Activated CD4-positive, alpha-beta T cell treated with anti-CD3 and anti-CD28 coated beads for 48 hours (primary cell): ENCODE measurements at places on chromosomes 6 and 20.

DNA sequence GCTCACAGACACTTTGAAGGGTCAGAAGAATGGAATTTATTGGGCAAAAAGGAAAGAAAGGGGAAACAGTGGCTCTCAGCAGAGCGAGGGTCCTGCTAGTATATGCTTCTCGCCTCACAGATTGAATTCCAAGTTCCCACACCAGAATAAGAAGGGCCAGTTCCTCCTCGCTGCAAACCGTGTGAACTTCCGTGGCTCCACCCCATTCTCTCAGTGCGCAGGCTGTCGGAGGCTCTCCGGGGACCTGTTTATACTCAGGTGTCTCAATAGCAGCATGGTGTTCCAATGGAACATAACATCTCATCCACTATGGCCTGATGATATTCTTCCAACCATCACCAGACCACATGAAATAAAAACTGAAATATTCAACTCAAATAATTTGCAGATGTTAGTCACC lies 4.6 kb downstream of the SAMD3 start:
- no peak for DNase-seq

DNA sequence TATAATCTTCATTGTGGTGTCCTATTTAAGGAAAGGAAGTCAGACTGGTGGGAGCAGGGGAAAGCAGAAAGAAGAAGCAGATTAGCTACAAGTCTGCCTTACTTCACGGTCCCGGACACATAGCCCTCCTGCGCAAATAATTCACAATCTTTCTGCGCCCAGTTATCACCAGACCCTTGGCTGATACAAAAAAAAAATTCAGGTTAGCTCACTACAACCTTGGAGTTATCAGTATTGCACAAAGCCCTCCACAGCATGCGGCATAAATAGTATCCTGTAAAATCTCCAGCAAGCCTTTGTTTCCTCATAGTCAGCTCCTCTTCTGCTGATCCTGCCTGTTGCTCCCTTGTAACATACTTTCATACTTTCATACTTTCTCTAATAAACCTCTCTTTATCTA lies 148.6 kb upstream of the FUT9 start:
- no peak for DNase-seq

DNA sequence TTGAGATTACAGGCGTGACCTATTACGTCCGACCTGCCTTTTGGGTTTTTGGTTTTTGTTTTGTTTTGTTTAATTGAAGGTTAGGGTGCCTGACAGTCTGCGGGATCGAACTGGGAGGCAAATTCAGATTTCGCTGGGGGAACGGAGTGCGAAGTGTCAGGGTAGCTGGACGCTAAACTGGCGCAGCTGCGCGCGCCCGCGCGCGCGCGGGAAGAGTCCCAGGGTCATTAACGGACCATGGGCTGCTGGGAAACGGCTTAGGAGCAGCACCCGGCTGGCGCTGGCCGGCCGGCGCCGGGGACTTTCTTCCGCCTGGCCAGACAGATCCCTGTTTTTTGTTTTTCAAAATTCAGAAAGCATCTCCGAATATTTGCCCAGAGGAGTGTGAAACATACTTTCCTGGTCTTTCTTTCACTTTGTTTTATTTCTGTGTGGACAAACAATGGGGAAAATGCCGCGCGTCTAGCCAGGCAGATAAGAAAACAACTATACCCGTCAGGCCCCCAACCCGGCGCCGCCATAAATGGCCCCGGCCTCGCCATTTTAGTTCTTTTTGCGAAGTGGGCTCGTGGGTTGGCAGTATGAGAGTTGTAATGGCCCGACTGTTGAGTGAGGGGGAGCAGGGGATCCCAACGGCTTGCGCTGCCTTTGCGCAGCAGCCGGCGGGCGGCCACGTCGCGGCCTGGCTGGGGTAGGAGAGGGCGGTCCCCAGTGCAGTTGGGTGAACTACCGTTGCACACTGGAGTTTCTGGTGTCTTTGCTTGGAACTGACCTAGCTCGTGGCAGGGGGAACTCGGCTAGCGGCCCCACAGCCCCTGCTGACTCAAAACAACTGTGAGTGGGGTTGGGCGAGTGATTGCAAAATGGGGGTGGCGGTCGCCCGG lies 7.1 kb downstream of the HSPA1B start:
- DNase-seq: peak; percentile 86

GRCh38 chr20:48782901-48783308 lies 44.9 kb downstream of the PREX1 start:
- DNase-seq: no peak

GRCh38 chr6:24480705-24481104 lies 8.7 kb downstream of the GPLD1 start:
- no peak for DNase-seq

DNA sequence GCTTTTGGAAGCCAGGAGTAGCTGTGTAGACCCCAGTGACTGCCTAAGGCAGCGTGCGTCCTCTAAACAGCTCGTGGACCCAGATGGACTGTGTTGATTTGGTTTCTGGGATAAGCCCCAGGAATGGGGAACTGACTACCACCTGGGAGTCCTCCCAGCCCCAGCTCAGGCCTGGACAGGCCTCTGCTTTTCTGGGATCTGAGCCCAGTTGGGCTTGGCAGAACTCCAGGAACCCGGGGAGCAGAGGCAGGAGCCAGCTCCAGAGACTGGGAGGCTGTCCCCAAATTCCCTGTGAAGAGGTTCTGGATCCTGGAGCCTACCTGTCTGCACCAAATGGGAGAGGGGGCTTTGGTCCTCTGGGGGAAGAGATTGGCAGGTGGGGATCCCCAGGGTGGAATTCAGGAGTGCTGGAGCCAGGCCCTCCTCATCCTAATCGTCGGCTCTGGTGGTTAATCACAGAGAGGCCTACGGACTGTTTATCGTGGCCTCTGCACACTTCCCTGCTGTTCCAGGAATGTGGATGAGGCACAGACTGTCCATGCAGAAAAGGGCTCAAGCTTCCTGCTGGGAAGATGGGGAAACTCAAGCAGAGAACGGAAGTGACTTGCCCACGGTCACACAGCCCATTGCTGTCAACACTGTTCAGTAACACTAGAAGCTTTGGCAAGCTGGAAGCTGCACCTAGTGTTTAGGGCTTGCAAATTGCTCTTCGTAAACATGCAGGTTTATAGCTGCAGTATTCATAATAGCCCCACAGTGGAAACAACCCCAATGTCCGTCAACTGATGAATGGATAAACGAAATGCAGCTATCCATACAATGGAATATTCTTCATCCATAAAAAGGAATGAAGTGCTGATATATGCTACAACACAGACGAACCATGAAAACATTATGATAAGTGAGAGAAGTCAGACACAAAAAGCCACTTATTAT lies 100.6 kb downstream of the KCNB1 start:
- no peak for DNase-seq

- no peak for DNase-seq
These were observed 11.7 kb downstream of the TSHZ2 start for GRCh38 chr20:52983726-52984450.

- peak; percentile 59 for DNase-seq
These were observed 33.0 kb upstream of the FILIP1 start for GRCh38 chr6:75526502-75527127.

DNA sequence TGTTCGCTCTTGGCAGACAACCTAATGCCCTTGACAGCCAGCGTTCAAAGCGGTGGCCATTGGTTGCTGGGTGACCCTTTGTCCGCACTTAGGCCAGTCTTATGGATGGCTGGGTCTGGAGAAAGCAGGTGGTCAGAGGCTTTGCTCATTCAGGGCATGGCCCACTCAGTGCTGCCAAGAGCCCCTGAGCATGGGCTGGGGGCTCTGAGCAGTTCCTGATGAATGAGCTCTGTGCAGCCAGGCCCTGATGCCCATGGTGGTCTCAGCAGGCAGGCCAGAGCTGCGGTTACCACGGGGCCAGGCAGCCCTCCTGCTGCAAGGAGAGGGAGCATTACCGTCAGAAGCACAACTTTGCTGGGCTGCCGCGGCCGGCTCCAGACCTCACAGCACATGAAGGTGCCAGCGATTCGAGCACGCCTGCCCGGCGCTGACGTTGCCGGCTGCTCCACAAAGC lies 36.3 kb downstream of the CDH4 start:
- no peak for DNase-seq

GRCh38 chr6:35302604-35303241 lies 5.1 kb downstream of the DEF6 start:
- DNase-seq: peak; percentile 93

GRCh38 chr20:21339499-21339898 lies 36.4 kb downstream of the XRN2 start:
- DNase-seq: no peak

GRCh38 chr6:32047855-32048766 lies 9.9 kb downstream of the CYP21A2 start:
- DNase-seq: peak; percentile 79

- no peak for DNase-seq
These were observed 54.2 kb upstream of the TRIM26 start for GRCh38 chr6:30267423-30267822.

GRCh38 chr6:108068182-108068581 lies 6.4 kb downstream of the OSTM1 start:
- DNase-seq: no peak

DNA sequence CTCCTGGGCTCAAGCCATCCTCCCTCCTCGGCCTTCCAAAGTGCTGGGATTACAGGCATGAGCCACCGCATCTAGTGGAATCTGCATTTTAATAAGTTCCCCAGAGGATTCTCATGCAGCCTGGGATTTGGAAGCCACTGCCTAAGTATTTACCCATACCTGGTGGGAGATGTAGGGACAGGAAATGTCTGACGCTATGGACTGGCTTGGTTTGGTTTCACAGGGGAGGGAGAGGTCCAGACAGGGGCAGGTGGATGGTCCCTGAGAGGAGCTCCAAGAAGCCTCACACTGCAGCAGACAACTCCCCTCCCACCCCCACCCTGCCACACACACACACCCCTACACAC lies 4.4 kb downstream of the VSTM2L start:
- DNase-seq: no peak

DNA sequence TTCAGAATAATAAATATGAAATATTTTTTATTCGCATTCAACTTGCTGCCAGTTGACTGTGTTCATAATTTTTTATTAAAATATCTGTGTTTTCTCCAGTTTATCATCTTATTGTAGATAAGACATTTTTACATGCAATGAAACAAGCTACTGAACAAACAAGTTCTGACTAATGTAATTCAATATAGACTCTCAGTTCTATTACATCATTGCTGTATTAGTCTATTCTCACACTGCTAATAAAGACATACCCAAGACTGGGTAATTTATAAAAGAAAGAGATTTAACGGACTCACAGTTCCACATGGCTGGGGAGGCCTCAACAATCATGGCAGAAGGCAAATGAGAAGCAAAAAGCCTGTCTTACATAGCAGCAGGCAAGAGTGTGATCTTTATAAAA lies 1357.7 kb upstream of the CITED2 start:
- DNase-seq: no peak

- DNase-seq: no peak
These were observed 2.2 kb downstream of the RXRB start for GRCh38 chr6:33198159-33198852.
